Activated CD8-positive, alpha-beta memory T cell treated with anti-CD3 and anti-CD28 coated beads for 1 hour (primary cell): ENCODE measurements at places on chromosomes 2 and 18.

GRCh38 chr18:12686100-12686499 is 16.4 kb downstream of the CEP76 start:
- no peak for DNase-seq

DNA sequence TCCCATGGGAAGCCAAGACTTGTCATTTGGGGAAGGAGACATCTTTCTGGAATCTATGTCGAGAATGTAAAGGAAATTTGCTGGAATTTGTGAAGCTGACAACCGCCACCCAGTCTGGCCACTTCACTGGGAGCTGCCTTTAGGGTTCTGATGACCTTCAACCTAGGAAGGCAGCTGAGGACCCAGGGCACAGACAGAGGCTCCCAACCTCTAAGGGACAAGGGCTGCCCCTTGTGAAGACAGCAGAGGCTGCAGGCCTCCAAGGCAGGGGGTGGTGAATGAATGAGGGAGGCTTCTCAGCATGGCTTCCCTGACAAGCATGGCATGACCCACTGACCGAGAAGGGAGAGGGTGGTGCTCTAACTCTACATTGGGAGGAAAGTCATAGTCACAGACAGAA is 128.9 kb upstream of the ASB18 start:
- DNase-seq, result no peak

DNA sequence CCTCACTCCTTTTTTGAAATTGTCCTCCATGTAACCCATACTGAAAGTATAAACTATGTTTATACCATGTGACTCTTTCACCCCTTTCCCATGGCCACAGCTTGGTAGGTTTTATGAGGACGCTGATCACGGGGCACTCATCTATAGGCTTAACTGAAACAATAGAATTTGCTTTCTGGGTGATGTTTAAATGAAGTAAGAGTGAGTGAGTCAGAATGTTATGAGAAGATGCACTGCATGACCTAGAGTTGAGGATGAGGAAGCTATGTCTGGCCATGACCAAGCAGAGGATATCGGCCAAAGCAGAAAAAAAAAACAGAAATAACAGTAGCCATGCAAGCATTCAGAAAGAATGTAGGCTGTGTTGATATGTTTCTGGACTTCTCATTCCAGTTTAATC is 34.9 kb downstream of the SCN1A start:
- DNase-seq, result no peak

GRCh38 chr18:38406607-38407006 is 841.0 kb upstream of the CELF4 start:
- DNase-seq, result no peak

- DNase-seq, result no peak
These were observed 161.1 kb downstream of the GFPT1 start for GRCh38 chr2:69225933-69226332.

DNA sequence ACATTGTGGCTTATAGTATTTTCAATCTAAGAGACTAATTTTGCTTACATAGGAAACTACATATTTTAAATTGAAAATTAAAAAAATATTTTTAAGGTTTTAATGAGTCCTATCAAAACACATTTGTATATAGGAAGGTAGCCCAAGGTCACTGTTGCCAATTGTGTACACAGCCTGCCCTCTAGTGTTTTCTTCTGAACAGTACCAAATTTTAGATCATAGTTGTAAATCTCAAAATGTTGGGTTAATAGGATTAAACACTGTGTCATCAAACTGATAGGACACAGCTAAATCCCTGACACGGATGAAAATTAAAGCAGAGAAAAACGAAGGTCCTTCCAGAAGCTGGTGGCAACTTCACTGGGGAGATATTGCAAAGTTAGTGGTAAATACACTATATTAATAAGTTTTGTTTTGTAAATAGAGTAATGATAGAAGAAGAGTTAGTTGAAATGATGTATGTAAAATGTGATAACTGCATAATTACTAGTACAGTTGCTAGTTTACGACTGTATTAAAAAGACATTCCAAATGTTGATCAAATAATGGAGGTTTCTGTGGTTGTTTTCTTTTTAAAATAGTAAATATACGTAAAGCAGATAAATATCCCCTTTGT is 19.7 kb downstream of the CLUL1 start:
- no peak for DNase-seq

DNA sequence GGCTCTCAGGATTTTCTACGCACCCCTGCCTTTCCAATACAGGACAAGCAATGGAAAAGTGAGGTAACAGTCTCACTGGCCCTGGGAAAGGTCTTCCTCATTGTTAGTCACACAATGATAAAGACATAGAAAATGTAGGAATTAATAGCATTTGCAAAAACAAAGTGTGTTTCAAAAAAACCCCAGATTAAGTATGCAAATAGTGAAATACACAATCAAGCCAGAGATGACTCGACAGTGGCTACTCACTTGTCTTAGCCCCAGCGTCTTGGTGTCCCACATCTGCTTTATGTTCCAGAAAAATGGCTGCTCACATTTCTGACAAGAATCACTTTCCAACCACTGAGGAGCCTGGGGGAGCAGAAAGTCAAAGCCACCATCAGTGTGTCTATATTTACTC is 47.0 kb upstream of the AP1S3 start:
- no peak for DNase-seq

GRCh38 chr2:240293557-240294461 is 141.7 kb upstream of the GPC1 start:
- DNase-seq, result no peak

- no peak for DNase-seq
These were observed 14.6 kb upstream of the TNS1 start for GRCh38 chr2:218017211-218018053.

DNA sequence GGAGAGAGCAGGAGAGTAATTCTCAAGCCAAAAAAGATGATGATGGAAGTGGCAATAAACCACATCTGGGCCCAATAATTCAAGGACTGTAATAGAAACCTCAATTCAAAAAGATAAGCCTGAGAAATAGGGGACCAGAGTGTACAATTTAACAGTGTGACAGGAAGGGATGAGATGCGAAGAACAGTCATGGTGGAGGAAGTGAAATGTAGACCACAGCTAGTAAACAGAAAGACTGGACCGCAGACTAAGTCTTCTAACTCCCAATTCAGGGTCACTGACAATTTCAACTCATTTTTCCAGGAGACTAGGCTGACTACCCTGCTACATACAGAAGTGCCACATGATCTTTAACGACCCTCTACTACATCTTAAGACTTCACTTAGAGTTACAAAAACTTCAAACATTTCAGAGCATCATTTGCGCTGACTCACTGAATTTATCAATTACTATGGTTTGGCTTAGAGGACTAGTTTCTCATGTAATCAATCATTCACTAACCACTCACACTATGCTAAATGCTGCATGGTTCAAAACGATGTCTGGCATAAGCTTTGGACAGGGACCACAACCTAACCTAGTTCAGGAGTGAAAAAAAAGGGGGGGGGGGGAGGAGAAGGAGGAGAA is 9.0 kb downstream of the CUL3 start:
- no peak for DNase-seq

DNA sequence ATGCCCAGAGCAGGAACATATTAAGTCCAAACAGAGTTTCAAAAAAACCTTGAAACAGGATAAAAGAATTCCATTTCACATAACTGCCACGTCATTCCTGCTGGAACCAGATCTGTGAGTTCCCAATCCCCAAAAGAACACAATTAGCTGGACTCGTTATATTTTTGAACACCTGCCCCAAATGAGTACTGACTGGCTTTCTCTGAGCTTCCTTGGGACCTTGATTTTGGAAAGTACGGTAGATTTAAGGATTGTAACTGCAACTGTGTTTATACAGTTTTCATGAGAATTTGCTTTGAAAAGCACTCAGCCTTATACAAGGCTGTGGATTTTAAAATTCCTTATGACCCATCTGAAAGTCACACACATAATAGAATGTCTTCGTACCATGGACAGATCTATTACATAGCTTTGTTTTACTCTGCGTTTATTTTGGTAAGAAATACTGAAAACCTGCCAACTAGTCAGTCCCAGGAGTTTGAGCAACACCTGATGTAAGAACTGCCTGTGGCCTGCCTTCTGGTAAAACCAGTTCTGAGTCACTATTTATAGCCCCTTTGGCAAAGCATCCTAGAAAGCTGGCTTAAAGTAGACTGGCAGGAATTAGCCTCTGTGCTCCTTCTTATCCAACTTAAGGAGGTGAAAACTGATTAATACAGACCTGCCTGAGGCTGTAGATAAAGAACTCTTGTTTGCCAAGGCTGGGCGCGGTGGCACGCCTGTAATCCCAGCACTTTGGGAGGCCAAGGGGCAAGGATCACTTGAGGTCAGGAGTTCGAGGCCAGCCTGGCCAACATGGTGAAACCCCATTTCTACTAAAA is 48.1 kb downstream of the MERTK start:
- DNase-seq, result no peak

GRCh38 chr18:7877609-7878008 is 310.5 kb downstream of the PTPRM start:
- no peak for DNase-seq

GRCh38 chr2:96916646-96917543 is 47.0 kb upstream of the SEMA4C start:
- DNase-seq, result no peak
